ENCODE measurements at places on chromosomes 6 and 20. TPM values are rescaled to one million over a fixed set of nuclear protein-coding genes. Genes with fewer than 3 reads are reported as not detected.

WFDC2 gene
- total RNA-seq, result not detected

ACOT8 gene
- 44.6 TPM for total RNA-seq

CCN5 gene
- total RNA-seq, result 1.3 TPM

CGAS gene
- total RNA-seq, result 10.9 TPM

VSTM2L gene
- total RNA-seq, result 0.22 TPM

CD93 gene
- total RNA-seq, result not detected

KIAA1755 gene
- 1.7 TPM for total RNA-seq

LY6G6D gene
- total RNA-seq, result not detected

SRPK1 gene
- 51.4 TPM for total RNA-seq

MAFB gene
- total RNA-seq, result 0.22 TPM

EMILIN3 gene
- under 0.01 TPM for total RNA-seq

ZNF341 gene
- total RNA-seq, result 1.9 TPM

FKBP1C gene
- 0.44 TPM for total RNA-seq

CLVS2 gene
- total RNA-seq, result not detected

CST7 gene
- total RNA-seq, result not detected

OVOL2 gene
- total RNA-seq, result not detected

SLC22A16 gene
- total RNA-seq, result not detected

PCSK2 gene
- not detected for total RNA-seq

ADAM33 gene
- 19.5 TPM for total RNA-seq

RHAG gene
- total RNA-seq, result not detected

PBOV1 gene
- not detected for total RNA-seq

TTK gene
- total RNA-seq, result 54.8 TPM

OGFRL1 gene
- 72.9 TPM for total RNA-seq

ULBP2 gene
- 11.5 TPM for total RNA-seq

RIPPLY2 gene
- total RNA-seq, result not detected

RAET1G gene
- 1.3 TPM for total RNA-seq

FAM83C gene
- not detected for total RNA-seq

NRSN1 gene
- not detected for total RNA-seq

RBPJL gene
- total RNA-seq, result not detected

SRMS gene
- total RNA-seq, result not detected

SLC26A8 gene
- not detected for total RNA-seq
